ENCODE measurements at places on chromosomes 11 and 22.

- no peak for DNase-seq
Measured at GRCh38 chr11:77548552-77549445, 41.0 kb upstream of the AQP11 start.

- DNase-seq, result no peak
Measured at GRCh38 chr11:128499613-128500253, 87.6 kb downstream of the ETS1 start.

- no peak for DNase-seq
Measured at GRCh38 chr11:2588809-2589537, 110.8 kb downstream of the KCNQ1OT1 start.

- no peak for DNase-seq
Measured at GRCh38 chr22:46309526-46310085, 12.9 kb downstream of the GTSE1 start.

DNA sequence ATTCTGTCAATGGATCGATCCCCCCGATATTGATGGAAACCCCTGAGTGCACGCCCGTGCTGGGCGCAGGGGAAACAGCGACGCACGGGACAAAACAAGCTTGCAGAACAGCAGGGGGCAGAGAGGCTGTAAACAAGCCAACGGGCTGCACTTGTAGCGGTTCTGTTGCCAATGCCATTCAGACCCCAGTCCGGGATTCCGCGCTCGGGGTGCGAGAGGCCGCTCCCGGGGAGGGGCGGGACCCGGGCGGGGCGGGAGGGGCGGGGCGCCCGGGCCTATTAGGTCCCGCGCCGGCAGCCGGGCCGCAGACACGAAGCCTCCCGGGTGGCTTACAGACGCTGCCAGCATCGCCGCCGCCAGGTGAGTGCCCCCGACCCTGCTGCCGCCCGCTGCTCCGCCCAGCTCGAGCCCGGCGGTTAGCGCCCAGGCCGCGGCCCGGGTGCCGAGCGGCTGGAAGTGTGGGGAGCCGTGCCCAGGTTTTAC is at the start of gene BIK:
BIK (plus strand) TSS at position 307 of the 483 bp plus-strand sequence. CDS start 13,273 bp downstream, outside the sequence.
- DNase-seq, result peak; percentile 62

DNA sequence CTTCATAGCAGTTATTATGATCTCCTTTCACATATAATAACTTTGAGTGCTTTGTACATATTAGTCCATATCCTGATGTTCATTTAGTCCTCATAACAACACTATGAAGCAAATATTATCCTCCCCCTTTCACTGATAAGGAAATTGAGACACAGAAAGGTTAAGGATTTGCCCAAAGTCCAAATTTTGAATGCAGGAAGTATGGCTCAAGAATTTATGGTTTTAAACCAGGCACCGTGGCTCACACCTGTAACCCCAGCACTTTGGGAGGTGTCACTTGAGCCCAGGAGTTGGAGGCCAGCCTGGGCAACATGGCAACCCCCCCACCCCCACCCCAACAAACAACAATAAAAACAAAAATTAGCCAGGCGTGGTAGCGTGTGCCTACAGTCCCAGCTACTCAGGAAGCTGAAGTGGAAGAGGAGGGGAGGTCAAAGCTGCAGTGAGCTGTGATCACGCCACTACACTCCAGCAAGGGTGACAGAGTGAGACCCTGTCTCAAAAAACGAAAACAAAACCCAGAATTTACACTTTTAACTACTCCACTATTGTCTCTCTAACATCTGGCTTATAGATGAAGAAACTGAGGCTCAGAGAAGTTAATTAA is 8.6 kb downstream of the CCDC34 start:
- peak; percentile 23 for DNase-seq
